ENCODE measurements at places on chromosomes 16 and 17. TPM values are rescaled to one million over a fixed set of nuclear protein-coding genes. Genes with fewer than 3 reads are reported as not detected.

KRTAP2-2 gene
- total RNA-seq = not detected

ERBB2 gene
- 217 TPM for total RNA-seq

KRTAP1-5 gene
- total RNA-seq = not detected

DNA sequence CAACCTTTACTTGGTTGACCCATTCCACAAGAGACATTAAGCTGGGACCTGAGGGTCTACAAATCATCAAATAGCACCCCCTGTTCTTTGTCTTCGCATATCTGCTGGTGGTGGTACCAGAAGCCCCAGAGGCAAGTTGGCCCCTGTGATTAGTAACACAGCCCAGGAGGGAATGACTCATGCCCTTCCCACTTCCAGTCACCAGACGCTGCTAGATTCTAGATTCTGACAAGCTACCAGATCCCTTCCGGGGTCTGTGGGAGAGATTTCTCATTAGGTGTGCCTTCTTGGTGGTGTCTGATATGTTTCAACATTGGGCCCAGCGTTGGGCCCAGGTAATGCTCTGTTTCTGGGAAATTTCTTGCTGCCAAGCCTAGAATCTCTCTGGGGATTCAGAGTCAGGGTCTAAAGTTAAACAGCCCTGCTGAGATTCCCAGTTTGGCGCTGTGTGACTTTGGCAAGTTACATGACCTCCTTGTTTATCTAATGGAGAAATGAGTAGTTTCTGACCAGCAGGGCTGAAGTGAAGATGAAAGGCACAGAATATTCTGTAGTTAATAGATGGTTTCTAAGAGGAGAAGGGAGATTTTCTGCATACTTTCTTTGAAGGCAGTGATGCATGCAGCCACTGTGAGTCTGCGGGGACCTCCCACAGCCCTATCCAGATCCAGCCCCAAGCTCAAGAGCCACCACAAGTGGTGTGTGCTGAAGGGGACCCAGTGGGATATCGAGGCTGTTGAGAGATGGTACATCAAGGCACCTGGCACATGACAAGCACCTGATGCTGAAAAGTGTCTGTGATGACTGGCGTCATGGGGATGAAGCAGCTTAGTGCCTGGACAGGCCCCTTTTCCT is 3.9 kb downstream of the TRPV2 start:
- no peaks in the 10 kb centered on the region for H3K4me1 ChIP-seq
- H3K27ac ChIP-seq = no peak overlapping the region
- DNase-seq = no peak
- no peak overlapping the region for H3K4me3 ChIP-seq
- no peaks in the 10 kb centered on the region for H3K27me3 ChIP-seq

CCL23 gene
- total RNA-seq = not detected

DNA sequence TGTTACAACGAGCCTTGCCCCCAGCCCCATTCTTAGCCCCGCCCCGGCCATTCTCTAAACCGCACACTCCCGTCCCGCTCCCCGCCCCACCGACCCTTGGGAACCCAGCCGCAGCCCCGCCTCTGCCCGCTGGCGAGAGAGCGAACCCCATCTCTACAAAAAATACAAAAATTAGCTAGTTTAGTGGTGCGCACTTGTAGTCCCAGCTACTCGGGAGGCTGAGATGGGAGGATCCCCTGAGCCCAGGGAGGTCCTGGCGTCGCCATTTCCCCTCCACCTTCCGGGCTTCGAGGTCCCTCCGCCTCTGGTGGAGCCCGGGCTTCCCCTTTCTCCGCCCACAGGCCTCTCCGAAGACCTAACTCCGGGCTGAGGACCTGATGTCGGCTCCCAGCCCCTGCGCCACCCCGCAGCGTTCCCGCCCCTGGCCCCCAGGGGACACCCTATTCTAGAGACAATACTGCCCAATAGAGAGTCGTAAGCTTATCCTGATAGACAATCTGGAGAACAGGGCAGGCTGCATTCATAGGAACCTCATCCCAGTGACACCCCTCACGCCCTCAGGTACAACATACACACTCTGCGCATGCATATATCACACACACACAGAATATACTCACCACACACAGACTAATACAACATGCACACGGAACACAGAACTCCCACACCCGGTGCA is 480 bp upstream of the PROCA1 start:
- DNase-seq = peak; percentile 87
- no peaks in the 10 kb centered on the region for H3K27me3 ChIP-seq
- H3K4me1 ChIP-seq = peaks cover 3% of the 10 kb centered on the region
- peak overlapping the region; percentile 89 for H3K4me3 ChIP-seq
- H3K27ac ChIP-seq = peak overlapping the region; percentile 50
